Neural crest cell (in vitro differentiated cells): ENCODE measurements at places on chromosomes 1 and 21. TPM values are rescaled to one million over a fixed set of nuclear protein-coding genes. Genes with fewer than 3 reads are reported as not detected.

The EPHB2 gene
- total RNA-seq, result 57.2 and 60.3 TPM in 2 replicates

The AMIGO1 gene
- 6.1 and 7.2 TPM in 2 replicates for total RNA-seq

The ORC1 gene
- 36.9 and 38.5 TPM in 2 replicates for total RNA-seq

The SYCP1 gene
- not detected in 2 replicates for total RNA-seq

The KDF1 gene
- total RNA-seq, result not detected in 2 replicates

The OLFM3 gene
- 0.23 and 0.25 TPM in 2 replicates for total RNA-seq
